ENCODE measurements at places on chromosomes 2 and 18.

DNA sequence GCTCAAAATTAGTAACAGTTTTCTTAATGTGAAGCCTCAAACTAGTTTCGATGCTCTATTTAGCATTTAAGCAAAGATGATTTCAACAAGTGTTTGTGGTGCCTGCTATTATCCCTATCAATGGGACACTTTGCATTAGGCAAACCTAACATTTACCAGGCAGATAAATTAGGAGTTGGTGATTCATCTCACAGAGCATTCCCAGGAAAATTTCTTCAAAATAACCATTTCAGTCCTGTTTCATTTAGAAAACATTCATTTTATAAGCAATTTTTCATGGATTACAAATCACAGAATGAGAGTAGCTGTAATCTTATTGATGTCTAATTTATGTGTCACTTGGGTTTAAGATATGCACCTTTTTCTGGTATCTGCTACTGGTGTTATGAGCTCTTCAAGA lies 62.7 kb downstream of the CLHC1 start:
- DNase-seq = no peak

DNA sequence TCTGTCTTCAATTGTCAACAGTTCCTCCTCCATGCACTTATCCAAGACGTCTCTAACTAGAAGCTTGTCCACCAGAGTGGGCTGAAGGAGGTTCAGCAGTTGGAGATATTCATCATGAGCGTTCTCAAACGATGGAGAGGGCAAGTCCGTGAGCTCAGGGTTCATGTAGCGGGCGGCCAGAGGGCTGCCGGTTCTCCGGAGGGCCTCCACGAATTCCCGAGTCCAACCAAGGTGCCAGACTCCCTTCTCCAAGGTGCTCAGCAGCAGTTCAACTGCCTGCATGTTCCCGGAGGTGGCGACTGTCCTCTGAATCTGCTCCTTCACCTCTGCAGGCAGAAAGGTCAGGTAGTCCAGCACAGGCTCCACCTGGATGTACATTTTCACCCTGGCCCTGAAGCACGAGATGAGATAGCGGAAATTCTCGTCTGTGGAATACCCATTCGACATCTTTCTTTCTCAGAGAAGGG lies 590 bp downstream of the IFIH1 start:
- DNase-seq = no peak

- DNase-seq = no peak
Measured at GRCh38 chr2:205535001-205535400, 147.3 kb upstream of the NRP2 start.

- DNase-seq = no peak
Measured at GRCh38 chr18:63267975-63268721, 51.4 kb downstream of the BCL2 start.

GRCh38 chr2:189834059-189834458 lies 49.8 kb downstream of the PMS1 start:
- no peak for DNase-seq

GRCh38 chr2:176160986-176161824 lies 4.1 kb downstream of the HOXD3 start:
- DNase-seq = no peak

DNA sequence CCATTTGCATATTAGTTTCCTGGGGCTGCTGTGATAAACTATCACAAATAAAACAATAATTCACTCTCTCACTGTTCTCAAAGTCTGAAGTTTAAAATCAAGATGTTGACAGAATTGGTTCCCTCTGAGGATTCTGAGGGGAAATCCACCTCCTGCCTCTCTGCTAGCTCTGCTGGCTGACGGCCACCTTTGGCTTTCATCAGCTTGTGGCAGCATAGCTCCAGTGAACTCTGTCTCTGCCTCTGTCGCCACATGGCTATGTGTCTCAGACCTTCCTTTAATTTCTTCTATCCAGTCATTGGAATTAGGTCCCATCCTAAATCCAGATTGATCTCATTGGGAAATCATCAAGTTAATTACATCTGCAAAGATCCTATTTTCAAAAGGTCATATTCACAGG lies 38.9 kb upstream of the TRIM43 start:
- no peak for DNase-seq

DNA sequence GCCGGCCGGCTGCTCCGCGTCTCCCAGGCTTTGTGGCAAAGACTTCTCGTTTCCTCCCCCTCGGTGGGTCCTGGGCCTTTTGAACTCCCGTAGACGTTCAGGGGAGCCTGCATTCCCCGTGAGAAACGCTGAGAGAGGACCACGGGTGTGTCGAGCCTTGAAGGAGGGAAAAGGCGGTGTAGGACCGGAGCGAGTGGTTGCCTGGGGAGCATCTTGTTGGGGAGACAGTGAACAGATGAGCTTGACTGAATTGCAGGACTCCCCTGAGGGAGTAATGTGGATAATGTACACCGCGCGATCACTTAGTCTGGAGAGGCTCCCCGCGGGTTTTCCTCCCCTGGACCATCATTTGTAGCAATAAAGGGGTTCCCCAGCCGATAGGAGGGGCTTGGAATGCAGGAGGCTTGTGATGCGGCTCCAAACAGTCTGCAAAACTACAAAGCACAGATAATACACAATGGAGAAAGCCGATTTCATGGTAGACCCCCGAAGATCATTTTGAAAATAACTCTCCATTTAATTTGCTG lies 769 bp downstream of the ALMS1 start:
- no peak for DNase-seq

- no peak for DNase-seq
Measured at GRCh38 chr2:218219934-218220333, 2.9 kb downstream of the ARPC2 start.

GRCh38 chr2:12412898-12413305 lies 303.8 kb upstream of the TRIB2 start:
- no peak for DNase-seq

GRCh38 chr2:73089270-73090030 lies 17.9 kb upstream of the SFXN5 start:
- DNase-seq = no peak
